ENCODE measurements at places on chromosomes 4 and X. TPM values are rescaled to one million over a fixed set of nuclear protein-coding genes. Genes with fewer than 3 reads are reported as not detected.

Gene HSFX1
- total RNA-seq: 1.3 TPM

Gene SPATA18
- not detected for total RNA-seq

Gene SASH3
- total RNA-seq: not detected

Gene TLR10
- total RNA-seq: not detected
